ENCODE measurements at places on chromosomes 2 and 18.

DNA sequence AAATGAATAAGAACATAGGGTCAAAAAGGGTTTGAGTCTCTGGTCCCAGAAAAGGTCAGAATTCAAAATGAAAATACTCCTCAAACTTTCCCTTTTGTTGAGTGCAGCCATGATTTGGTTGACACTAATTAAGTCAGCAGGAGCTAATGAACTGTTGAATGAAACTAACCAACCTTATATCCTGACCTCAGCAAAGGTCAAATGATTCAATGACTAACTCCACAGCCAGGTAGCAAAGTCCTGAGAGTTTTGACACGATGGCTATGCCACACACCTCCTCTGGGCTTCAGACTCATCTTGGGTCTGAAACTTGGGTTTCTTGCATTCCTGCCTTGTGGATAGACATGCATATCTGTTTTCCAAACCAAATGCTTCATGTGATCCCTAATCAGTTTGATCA lies 172.3 kb downstream of the INO80D start:
- no peak for DNase-seq

DNA sequence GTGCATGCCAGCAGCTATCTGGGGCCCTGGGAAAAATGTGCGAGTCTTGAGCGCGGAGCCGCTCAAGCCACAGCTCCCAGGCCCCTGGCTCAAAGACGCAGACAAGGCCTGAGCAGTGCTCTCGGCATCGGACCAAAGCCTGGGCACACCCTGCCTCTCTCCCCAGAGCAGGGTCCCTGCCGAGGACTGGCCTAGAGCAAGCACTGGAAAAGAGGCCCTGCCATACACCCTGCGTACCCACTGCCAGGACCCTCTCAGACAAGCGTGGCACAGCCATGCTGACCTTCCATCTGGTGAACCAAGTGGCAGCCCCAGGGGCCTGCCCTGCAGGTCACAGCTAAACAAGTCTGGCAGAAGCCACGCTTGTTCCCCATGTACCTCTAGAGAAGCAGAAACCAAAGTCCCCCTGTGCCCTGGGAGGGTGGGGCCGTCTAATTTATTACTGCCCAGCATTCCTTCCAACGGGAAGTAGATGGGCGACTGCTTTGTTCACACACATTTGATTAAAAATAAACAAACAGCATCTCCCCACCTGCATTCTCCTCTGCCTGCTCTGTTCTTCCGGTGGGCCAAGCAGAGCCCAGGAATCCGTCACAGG lies 14.0 kb downstream of the STK25 start:
- no peak for DNase-seq

DNA sequence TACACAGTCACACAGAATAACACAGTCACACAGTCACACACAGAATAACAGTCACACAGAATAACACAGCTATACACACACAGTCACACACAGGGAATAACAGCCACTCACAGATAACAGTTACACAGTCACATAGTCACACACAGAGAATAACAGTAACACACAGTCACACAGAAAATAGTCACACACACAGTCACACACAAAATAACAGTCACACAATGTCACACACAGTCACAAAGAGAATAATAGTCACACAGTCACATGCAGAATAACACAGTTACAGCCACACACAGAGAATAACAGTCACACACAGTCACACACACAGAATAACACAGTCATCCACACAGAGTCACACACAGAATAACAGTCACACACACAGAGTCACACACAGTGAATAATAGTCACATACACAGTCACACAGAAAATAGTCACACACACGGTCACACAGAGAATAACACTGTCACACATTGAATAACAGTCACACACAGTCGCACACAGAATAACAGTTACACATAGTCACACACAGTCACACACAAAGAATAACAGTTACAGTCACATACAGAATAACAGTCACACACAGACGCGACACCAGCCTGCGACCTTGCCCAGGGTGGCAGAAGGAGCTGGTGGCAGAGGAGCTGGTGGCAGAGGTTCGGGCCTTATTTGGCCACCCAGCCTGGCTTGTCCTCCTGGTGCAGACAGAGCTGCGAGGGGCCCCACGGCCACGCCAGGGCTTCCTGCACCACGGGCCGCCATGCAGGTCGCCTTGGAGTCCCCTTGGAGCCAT lies 51.3 kb downstream of the RAMP1 start:
- no peak for DNase-seq

- no peak for DNase-seq
Measured at GRCh38 chr2:192030289-192030688, 164.4 kb downstream of the TMEFF2 start.

DNA sequence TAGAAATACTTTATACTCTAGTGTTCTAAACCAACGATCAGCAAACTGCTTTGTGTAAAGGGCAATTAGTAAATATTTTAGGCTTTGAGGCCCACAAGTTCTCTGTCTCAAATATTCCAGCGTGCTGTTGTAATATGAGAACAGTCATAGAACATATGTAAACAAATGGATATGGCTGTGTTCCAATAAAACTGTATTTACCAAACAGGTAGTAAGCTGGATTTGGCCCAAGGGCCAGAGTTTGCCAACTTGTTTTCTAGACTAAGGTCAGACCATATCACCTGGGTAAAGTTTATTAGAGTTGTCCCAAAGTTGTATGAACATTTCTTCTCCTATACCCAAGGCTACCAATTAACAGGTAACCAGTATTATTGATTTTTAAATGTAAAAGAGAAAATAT lies 303.2 kb upstream of the MC4R start:
- no peak for DNase-seq

- DNase-seq = no peak
Measured at GRCh38 chr2:105320651-105321215, 8.8 kb downstream of the TGFBRAP1 start.

- DNase-seq = no peak
Measured at GRCh38 chr2:179021258-179021657, 28.7 kb downstream of the CCDC141 start.

GRCh38 chr2:7031547-7032245 lies 114.5 kb downstream of the RNF144A start:
- peak; percentile 37 for DNase-seq

- DNase-seq = no peak
Measured at GRCh38 chr2:64202206-64202845, 58.1 kb upstream of the PELI1 start.

DNA sequence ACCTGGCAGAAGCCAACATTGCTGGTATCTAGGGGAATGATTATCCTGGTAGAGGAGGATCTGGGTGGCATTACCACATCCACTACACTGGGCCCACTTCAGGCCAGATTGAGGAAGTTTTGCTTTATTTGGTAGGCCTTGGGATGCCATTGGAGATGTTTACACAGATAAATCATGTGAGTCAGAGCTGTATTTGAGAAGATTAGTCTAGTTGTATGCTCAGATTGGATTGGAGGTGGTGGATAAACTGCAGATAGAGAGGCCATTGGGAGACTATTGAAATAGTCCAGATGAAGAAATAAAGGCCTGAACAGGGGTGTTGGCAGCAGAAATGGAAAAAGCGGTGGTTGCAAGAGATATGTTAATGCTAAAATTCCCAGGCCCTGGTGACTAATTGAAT lies 81.5 kb downstream of the EFEMP1 start:
- no peak for DNase-seq

GRCh38 chr2:9167718-9168657 lies 38.6 kb upstream of the ASAP2 start:
- no peak for DNase-seq

DNA sequence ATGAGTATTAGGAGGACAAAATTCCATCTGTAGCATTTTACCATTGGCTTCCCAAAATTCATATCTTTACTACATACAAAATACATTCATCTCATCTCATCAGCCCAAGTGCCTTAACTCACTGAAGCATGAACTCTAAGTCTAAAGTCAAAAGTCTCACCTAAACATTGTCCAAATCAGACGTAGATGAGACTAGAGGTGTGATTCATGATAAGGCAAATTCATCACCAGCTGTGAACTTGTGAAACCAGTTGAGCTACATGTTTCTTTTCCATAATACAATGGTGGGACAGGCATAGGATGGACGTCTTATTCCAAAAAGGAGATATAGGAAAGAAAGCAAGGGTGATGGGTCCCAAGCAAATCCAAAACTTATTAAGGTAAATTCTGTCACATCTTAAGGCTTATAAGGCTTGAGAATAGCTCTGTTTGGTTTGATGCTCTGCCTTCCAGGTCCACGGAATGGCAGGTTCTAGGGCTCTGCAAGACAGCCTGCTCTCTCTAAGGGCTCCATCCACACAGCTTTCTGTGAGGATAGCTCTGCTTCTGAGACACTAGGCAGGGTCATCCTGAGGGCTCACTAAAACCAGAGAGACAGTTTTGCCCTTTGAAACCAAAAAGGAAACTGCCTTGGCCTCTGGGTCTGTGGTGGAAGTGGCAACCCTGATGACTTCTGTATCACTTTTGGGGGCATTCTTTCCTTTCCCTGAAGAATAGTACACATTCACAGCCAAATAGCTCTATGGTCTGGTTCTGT lies 9.6 kb downstream of the IFIH1 start:
- no peak for DNase-seq

DNA sequence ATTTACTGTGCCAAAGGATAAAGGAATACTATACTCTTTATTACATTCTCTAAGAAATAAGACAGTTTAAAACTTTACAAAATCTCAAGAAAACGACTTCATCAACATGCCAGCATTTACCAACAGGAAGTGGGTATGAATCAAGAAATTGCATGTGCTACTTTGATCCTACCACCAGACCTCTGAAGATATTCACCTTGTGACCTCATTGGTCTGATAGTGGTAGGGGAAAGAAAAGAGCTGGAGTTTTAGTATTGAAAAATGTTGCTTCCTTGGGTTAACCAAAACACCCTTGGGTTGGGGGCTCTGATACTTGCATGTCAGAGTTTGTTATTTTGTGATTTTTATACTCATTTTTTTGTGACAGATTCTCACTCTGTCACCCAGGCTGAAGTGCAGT lies 84.1 kb upstream of the LPIN2 start:
- DNase-seq = no peak

DNA sequence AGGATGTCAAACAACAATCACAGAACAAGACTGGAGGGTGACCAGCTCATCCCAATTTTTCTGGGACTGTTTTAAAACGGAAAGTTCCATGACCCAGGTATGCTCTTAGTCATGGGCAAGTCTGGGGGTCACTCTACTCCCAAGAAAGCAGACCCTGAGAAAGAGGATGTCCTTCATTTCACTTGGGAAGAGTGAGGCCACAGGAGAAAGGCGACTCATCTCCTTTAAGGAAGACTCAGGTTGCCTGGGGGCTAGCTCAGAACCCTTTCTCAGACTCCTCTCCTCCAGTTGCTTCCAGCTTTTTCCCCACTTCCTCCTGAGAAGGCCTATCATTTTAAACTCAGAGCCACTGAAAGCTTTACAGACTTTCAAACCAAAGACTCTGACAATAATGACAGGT lies 9.3 kb downstream of the RNF152 start:
- no peak for DNase-seq

GRCh38 chr2:133123393-133123792 lies 444.9 kb downstream of the NCKAP5 start:
- no peak for DNase-seq

DNA sequence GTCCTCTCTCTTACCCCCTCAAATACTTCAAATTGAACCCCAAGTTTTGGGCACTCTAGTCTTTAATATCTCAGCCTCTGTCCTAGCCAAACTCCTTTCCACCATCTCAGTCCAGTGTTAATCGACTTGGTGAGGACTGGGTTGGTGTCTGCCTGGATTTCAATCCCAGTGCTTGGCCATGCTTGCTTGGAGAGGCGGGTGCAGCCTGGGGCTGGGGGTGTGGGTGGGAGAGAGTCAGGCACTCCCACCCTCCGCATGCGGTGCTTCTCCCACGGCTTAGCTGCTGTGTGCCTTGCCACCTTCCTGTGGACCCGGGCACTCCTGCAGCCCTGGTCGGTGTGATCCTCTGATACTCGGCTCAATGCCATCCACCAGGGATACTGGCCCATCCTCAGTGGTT lies 220.8 kb upstream of the HDAC4 start:
- no peak for DNase-seq

GRCh38 chr2:137870682-137871081 lies 93.6 kb upstream of the HNMT start:
- DNase-seq = no peak

GRCh38 chr2:65435625-65436168 lies 3.3 kb upstream of the SPRED2 start:
- no peak for DNase-seq
